Esophagus muscularis mucosa (tissue), 4 donors: ENCODE measurements at places on chromosomes 3 and 15. TPM values are rescaled to one million over a fixed set of nuclear protein-coding genes. Genes with fewer than 3 reads are reported as not detected.

DNA sequence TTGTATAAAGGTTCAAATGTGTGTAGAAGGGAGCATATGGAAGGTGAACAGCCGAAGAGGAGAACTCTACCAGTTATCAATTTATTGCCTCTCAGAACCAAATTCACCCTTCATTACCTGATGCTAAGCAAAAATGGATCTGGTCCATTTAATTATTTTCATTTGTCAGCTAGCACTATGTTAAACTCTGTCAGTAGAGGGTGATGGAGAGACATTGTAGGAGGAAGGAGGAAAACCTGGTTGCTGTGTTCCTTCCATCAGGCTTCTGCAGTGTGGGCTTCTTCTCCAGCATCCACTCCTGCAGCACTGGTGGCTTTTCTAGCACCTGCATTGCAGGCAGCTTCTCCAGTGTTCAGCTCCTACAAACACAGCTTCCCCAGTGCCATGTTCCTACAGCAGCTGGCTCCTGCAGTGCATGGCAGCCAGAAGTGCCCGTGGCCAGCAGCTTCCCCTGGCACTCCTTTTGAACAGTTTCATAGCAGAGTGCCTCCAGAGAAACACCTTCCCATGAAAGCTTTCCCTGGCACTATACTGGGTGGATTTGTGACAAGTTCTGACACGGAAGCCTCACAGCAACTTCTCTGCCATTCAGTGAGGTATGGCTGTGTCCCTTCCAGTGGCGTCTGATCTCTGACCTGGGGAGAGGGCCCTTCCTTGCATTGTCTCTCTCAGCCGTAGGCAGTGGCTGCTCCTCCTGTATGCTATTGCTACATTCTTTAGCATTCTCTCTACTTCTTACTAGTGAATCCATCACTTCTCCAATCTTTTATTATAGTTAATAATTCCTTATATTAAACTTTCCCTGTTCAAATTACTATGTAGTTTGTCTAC lies 14.6 kb upstream of the IL17RD start:
- no peak overlapping the region for H3K27ac ChIP-seq
- no peaks in the 10 kb centered on the region for H3K27me3 ChIP-seq
- no peaks in the 10 kb centered on the region for H3K36me3 ChIP-seq

Gene SNX22
- 0.19 TPM for total RNA-seq

Gene CORO2B
- total RNA-seq, result 8.9 TPM

Gene CALML4
- total RNA-seq, result 26.2 TPM

DNA sequence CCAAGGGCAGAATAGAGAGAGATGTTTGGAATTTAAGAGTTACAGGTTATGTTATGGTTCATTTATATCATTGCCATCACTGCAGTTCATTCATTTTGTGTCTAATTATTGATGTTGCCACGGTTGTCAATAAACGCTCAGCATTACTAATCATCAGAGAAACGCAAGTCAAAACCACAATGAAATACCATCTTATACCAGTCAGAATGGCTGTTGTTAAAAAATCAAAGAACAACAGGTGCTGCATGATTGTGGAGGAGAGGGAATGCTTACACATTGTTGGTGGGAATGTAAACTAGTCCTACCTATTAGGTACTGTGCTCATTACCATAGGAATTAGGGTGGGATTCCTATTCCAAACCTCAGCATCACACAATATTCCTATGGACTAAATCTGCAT lies 350.5 kb downstream of the TIGIT start:
- H3K4me3 ChIP-seq, result no peak overlapping the region
- no peaks in the 10 kb centered on the region for H3K4me1 ChIP-seq
- no peak overlapping the region for H3K27ac ChIP-seq
- no peak for DNase-seq
- H3K27me3 ChIP-seq, result no peaks in the 10 kb centered on the region

DNA sequence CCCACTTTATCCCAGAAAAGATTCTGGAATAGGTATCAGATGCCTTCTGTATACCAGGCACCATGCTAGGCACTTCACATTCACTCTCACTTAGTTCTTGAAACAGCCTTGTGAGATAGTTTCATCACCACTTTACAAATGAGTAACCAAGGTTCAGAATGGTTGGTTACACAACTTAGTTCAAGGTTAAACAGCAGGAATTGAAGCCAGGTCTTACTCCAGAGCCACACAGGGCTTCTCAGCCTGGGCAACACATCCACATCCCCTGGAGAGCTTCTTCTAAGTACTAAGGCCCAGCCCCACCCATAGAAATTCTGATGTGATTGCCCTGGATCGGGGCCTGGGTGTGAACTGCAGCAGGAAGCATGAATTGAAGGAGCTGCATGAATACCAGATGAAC lies 18.6 kb downstream of the WHAMM start:
- DNase-seq, result no peak
- no peak overlapping the region for H3K4me3 ChIP-seq
- H3K4me1 ChIP-seq, result no peaks in the 10 kb centered on the region
- peaks cover 75% of the 10 kb centered on the region for H3K36me3 ChIP-seq

GRCh38 chr3:186515125-186515524 lies 29.1 kb downstream of the CRYGS start:
- H3K4me1 ChIP-seq, result no peaks in the 10 kb centered on the region
- no peak overlapping the region for H3K27ac ChIP-seq
- H3K27me3 ChIP-seq, result no peaks in the 10 kb centered on the region

- peak; percentile 60 for DNase-seq
- H3K4me1 ChIP-seq, result no peaks in the 10 kb centered on the region
- no peaks in the 10 kb centered on the region for H3K36me3 ChIP-seq
- H3K27me3 ChIP-seq, result no peaks in the 10 kb centered on the region
- no peak overlapping the region for H3K27ac ChIP-seq
Measured at GRCh38 chr15:69757186-69757585, 304.6 kb downstream of the RPLP1 start.

- peaks cover 17% of the 10 kb centered on the region for H3K4me1 ChIP-seq
- no peak overlapping the region for H3K27ac ChIP-seq
- no peaks in the 10 kb centered on the region for H3K36me3 ChIP-seq
- no peaks in the 10 kb centered on the region for H3K27me3 ChIP-seq
- no peak for DNase-seq
Measured at GRCh38 chr3:160790726-160791125, 34.7 kb downstream of the PPM1L start.

GRCh38 chr15:90174140-90174875 lies 26.8 kb upstream of the SEMA4B start:
- DNase-seq, result peak; percentile 95
- no peaks in the 10 kb centered on the region for H3K27me3 ChIP-seq
- H3K4me1 ChIP-seq, result peaks cover 22% of the 10 kb centered on the region

DNA sequence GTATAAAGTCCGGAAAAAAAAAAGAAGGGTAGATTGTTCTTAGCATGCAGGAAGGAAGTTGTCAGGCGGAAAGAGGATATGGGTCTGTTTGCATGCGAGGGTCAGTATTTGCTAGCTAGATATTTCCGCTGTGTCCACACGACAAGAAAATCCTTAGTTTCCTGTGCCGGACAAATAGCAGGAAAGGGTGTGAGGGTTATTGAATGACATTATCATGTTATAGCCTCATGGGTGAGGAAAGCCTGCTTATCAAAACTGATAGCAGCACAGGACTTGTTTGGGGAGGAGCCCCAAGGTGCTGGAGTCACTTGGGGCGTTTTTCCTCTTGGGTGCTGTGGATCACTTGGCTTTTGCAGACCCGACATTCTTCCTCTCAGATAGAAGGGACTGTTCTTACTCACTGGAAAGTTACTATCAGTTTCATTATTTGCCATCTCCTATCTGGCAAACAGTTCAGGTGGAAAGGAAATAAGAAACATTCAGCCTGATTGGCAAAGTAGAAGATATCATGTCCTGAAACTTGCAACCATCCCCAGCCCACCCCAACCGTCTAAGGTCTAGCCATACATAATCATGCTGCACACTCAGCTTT lies 127.2 kb upstream of the DPH6 start:
- DNase-seq, result no peak
- H3K4me1 ChIP-seq, result peaks cover 70% of the 10 kb centered on the region
- H3K36me3 ChIP-seq, result no peaks in the 10 kb centered on the region
- peak overlapping the region; percentile 53 for H3K27ac ChIP-seq
- H3K4me3 ChIP-seq, result no peak overlapping the region

- no peak overlapping the region for H3K27ac ChIP-seq
- H3K36me3 ChIP-seq, result peaks cover 99% of the 10 kb centered on the region
- DNase-seq, result no peak
- H3K4me3 ChIP-seq, result no peak overlapping the region
- no peaks in the 10 kb centered on the region for H3K27me3 ChIP-seq
Measured at GRCh38 chr3:51637144-51637940, 33.7 kb upstream of the TEX264 start.

Gene C3orf20
- total RNA-seq, result 0.11 TPM

DNA sequence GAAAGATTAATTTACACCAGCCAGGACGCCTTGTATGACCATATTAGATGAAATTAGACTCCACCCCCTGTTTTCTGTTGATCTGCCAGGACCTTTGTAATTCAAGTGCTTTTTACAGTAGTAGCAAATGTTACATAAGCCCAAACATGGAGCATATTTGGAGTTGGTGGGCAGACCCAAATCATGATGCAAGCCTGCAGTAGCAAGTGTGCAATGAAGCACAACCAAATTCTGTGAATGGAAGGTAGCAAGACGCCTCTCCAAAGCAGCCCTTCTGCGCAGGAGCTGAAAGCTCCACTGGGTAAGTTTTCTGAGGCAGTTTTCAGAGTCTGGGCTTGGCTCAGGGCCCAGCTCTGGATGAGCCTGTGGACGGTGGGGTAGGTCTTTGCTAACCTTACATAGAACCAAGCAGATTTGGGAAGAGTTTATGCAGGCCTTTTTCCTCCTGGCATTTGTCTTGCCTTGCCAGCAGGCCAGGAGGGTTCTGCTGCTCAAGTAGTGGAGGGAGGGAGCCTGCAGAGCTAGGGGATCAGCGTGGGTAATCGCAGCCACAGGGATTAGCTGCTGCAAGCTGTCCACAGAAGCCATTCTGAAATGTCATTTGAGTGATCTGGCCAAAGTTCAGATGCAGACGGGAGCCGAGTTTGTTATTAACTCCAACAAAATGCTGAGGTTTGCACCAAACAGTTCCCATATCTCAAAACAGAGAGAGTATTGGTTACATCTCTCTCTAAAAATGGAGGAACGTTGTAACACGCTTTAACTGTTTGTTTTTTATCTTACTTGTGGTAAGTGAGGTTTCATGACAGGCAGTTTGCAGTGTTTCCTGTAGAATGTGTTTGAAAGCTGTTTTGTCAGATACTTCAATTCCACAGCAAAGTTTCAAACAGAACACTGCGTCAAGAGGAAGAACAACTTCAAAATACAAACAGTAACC lies 55.4 kb downstream of the PSMD6 start:
- H3K4me3 ChIP-seq, result peak overlapping the region; percentile 20
- peaks cover 47% of the 10 kb centered on the region for H3K4me1 ChIP-seq
- peak overlapping the region; percentile 61 for H3K27ac ChIP-seq
- no peaks in the 10 kb centered on the region for H3K36me3 ChIP-seq

Gene BFSP2
- not detected for total RNA-seq

GRCh38 chr3:140455521-140456214 lies 222.2 kb upstream of the TRIM42 start:
- no peaks in the 10 kb centered on the region for H3K4me1 ChIP-seq
- H3K4me3 ChIP-seq, result no peak overlapping the region
- H3K27ac ChIP-seq, result no peak overlapping the region
- H3K27me3 ChIP-seq, result no peaks in the 10 kb centered on the region
- H3K36me3 ChIP-seq, result no peaks in the 10 kb centered on the region

DNA sequence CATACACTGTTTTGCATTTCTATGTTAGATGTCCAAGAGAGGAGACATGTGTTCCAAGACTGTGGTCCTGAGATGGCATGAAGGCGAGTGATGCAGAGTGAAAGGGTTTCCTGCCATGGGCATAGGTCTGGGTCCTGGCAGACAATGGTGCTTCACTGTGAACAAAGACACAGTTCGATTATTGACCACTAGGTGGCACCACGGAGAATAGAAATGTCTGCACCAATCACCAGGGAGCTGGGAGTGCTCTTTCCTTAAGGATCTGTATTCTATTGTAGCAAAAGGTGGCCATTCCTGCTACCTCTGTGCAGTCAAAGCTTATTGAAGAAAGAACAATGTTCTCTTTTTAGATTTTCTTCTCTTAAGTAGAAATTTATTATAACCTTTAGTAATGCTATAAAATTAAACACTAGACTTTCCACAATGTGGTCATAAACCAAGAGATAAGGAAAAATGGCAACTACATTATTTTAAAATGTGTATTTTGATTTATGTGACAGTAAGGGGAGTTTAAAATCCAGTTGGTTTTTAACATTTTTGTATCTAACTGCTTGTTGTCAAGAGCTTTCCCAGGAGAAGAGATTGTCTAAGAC lies 88.7 kb downstream of the GABRG3 start:
- H3K36me3 ChIP-seq, result no peaks in the 10 kb centered on the region
- H3K27ac ChIP-seq, result no peak overlapping the region
- no peaks in the 10 kb centered on the region for H3K27me3 ChIP-seq
- H3K4me1 ChIP-seq, result no peaks in the 10 kb centered on the region
- H3K4me3 ChIP-seq, result no peak overlapping the region

Gene GANC
- 12.2 TPM for total RNA-seq

- no peaks in the 10 kb centered on the region for H3K36me3 ChIP-seq
- H3K4me3 ChIP-seq, result no peak overlapping the region
- peak overlapping the region; percentile 74 for H3K27ac ChIP-seq
- DNase-seq, result no peak
- H3K4me1 ChIP-seq, result peaks cover 74% of the 10 kb centered on the region
- no peaks in the 10 kb centered on the region for H3K27me3 ChIP-seq
Measured at GRCh38 chr3:57009367-57009766, 51.1 kb upstream of the SPATA12 start.

Gene PLSCR2
- 0.69 TPM for total RNA-seq

GRCh38 chr15:89614164-89614563 lies 38.9 kb downstream of the TICRR start:
- no peaks in the 10 kb centered on the region for H3K27me3 ChIP-seq
- H3K4me3 ChIP-seq, result no peak overlapping the region
- no peak for DNase-seq
- no peaks in the 10 kb centered on the region for H3K36me3 ChIP-seq

- no peak for DNase-seq
- H3K4me1 ChIP-seq, result peaks cover 21% of the 10 kb centered on the region
- H3K36me3 ChIP-seq, result no peaks in the 10 kb centered on the region
Measured at GRCh38 chr15:72233769-72234168, 2.8 kb upstream of the PKM start.

DNA sequence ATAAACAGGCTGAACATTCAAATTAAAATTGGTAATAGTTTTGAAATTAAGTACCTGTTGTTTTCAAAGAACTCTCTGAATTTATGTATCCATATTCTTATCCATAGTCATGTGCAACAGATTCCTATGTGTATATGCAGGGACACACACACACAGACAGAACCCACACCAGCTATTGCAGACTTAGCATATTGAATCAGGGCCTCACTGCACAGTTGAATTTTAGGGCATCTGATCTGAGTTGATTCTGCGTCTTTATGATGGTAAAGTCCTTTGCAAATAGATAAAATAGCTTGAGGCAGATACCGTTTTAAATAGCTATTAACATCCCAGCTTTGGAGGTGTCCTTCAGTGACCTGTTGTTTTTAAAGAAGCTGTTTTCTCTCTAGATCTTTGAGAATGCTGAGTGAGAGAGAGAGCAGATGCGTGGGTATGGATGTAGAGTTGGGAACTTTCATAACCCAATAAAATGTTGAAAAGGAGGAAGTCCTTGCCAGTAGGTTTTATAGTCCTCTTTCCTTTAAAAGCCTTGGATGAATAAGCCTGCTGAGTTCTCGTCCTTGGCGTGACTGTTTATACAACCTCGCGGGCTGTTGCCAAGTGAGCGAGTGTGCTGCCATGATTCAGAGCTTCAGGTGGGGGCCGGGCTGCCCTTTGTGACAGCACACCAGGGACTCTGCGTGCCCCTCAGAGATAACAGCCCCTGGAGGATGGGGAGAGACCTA lies 18.3 kb downstream of the MYZAP start:
- H3K27me3 ChIP-seq, result no peaks in the 10 kb centered on the region
- DNase-seq, result no peak
- H3K4me1 ChIP-seq, result peaks cover 60% of the 10 kb centered on the region
- H3K27ac ChIP-seq, result peak overlapping the region; percentile 86
- H3K4me3 ChIP-seq, result no peak overlapping the region

Gene EID1
- 306 TPM for total RNA-seq

Gene TASOR
- total RNA-seq, result 59.8 TPM
